ENCODE measurements at places on chromosomes 7 and 10. TPM values are rescaled to one million over a fixed set of nuclear protein-coding genes. Genes with fewer than 3 reads are reported as not detected.

The PPP1R17 gene
- total RNA-seq, result 2.6 TPM

- no peak for DNase-seq
These were observed 28.0 kb upstream of the SLC39A12 start for GRCh38 chr10:17923728-17924127.

DNA sequence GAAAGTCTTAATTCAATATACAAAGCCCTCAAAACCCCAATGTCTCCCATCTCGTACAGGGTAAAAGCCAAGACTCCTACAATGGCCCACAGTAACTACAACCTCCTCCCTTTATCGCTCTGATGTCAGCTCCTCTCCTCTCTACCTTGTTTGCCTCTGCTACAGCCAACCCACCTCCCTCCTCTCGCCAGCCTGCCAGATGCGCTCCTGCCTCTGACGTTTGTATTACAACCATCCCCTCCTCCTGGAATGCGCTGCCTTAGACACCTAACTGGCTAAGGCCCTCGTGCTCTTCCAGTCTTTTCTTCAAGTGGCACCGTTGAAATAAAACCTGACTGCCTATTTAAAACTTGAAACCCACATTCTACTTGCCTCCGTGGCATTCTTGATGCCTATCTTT is 115.3 kb upstream of the MYO3A start:
- peak; percentile 58 for DNase-seq

GRCh38 chr7:17027789-17028152 is 146.0 kb upstream of the AGR3 start:
- no peak for DNase-seq

The PRR15 gene
- 21.2 TPM for total RNA-seq

The KIAA1217 gene
- 19.7 TPM for total RNA-seq

- DNase-seq, result no peak
These were observed 118.7 kb downstream of the MAD1L1 start for GRCh38 chr7:2114052-2114451.

- DNase-seq, result no peak
These were observed 12.7 kb downstream of the IKZF5 start for GRCh38 chr10:122995936-122996335.

GRCh38 chr7:24917510-24918239 is 62.3 kb downstream of the OSBPL3 start:
- DNase-seq, result no peak

DNA sequence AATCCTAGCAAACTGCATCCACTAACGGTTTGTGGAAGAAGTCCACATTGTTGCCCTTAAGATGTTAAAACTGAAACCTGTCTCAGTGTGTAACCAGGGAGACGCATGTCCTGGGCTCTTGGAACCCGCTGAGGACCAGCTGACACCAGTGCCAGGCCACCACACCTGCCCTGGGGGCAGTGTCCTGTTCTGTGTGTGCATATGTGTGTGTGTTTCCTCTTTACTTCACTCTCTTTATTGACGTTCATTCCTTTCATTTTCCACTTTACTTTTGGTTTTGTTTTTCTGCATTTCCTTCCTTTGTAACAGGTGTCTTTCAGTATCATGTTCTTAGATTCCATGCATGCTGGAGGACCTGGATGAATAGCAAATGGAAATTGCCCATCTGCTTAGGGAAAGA is 83.8 kb downstream of the TEX36 start:
- no peak for DNase-seq

DNA sequence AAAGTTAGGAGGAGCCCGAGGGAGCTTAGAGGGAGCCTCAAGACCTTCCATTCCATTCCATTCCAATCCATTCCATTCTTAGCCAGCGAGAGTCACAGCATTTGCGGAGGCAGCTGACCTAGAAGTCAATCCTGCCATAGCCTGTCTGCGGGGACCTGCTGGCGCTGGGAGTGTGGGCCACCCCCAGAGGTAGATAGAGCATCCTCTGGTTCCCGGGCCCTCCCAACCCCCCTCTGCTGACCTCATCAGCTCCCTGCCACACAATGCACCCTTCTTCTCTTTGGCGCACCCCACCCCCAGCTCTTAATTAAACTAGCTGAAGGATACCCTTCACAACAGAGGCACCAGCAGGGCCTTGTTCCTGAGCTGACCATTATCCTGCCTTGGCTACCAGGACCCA is 152.5 kb upstream of the ZMIZ1 start:
- DNase-seq, result no peak

The SMO gene
- 61.4 TPM for total RNA-seq

The HOXA13 gene
- total RNA-seq, result not detected

The GNAI1 gene
- total RNA-seq, result 26.7 TPM

DNA sequence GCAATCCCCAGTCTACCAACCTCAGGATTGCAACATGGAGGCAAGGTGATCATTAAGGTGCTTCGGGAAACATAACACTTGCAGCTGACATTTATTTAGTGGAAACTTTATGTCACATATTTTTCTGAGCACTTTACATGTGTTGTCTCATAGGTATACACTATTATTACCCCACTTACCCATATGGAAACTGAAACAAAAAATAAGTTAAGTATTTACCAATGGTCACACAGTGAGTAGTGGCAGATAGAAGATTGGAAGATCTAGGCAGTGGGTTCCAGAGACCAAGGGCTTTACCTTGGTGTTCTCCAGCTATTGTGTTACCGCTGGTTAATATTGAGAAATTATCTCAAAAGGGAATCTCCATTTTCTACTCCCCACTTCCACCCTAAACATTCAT is 1279.1 kb upstream of the SORCS1 start:
- DNase-seq, result no peak

Measured in WTC11 (cell line).